ENCODE measurements at places on chromosomes 11 and 22.

DNA sequence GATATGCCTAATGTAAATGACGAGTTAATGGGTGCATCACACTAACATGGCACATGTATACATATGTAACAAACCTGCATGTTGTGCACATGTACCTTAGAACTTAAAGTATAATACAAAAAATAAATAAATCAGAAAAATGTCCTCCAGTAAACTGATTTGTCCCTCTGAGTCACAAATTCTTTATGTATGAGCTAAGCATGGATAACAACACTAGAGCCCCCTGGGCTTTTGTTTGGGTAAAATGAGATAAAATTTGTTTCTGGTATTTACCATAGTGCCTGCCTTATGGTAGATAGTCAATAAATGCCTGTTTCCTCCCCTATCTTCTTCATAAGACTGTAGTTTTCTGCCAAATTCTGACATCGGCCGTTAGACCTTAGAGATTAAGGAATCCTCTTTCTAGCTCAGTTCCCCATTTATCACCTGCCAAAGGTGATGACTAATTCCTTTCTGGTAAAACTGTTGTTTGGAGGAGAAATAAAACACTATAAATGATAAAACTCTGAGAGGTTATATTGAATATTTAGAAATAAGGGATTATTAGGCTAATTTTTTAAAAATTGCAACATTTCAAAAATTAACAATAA, 43.6 kb upstream of the LUZP2 start:
- no peak for DNase-seq

GRCh38 chr11:4467811-4468606, 14.4 kb upstream of the OR52K1 start:
- no peak for DNase-seq

GRCh38 chr11:56624661-56625110, 10.0 kb upstream of the OR5M1 start:
- peak; percentile 56 for DNase-seq

DNA sequence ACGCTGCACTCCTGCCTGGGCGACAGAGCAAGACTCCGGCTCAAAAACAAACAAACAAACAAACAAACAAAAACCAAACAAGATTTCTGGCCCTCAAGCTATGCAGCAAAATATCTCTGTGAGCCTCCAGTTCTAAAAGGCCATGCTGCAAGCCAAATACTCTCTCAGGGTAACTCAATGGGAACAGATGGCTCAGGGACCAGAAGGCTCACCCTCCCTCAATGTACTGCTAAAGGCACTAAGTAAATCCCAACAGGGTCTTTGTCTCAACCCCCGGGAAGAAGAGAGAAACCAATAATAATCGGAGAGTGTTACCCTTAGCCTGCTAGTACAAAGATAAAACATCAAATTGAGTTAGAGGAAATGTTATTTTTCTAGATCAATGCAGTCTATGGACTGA, 119.7 kb upstream of the ZC3H12C start:
- DNase-seq: no peak

Data from AG10803 (cell line).